ENCODE measurements at places on chromosomes 4 and X.

DNA sequence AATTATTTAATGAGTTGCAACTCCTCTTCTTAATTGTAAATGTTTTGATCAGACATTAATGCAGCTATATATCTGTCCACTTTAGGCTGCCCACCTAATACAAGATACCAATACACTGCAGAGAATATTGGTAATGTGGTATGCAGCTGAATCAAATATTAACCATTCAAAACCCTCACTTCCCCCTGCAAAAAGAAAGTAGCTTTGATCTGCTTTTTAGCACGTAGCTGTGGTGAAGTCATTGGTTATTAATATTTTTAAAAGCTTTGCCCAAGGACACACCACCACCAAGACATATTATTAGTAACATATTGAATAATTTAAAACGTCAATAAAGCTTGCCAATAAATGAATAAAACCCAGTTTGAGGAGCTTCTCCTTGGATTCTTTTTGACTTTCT, 28.6 kb upstream of the CYP2U1 start:
- no peak for DNase-seq

GRCh38 chrX:67543818-67544217, at the start of gene AR:
TSS of gene AR (plus strand) at chrX:67544021. CDS start at chrX:67545147, 1,126 bp downstream.
- DNase-seq: peak; percentile 77

DNA sequence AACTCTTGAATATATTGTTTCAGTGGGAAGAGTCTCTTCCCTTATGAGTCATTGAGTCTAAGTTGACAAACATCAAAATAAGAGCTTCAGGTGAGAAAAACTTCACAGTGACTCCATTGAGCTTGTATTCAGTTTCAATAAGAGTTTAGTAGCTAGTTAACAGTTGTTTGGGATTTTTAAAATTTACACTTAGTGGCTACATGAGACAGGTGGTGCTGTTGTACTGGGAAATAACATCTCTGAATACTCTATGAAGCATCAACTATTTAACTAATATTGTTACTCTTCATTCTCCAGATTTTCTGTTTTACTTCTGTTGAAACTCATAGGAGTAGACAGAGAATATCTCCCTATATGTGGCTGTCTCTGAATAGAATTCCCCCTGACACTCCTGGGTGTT, 1609.1 kb downstream of the C4orf33 start:
- DNase-seq: no peak

DNA sequence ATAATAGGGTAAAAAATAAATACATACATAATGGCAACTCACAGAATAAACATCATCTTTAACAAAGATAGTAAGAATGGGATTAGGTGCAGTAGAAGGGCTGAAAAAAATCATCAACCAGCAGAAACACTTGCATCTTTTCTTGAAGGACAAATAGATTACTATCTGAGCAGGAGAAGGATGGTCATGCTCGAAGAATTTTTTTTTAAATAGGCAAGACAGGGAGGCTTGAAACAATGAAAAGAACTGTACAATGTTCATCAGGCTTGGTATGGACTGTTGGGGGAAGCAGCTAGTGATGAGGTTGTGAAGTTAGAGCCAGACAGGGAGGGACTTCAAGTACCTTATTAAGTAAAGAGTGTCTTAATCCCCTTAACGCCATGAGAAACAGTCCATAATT, 167.4 kb upstream of the LDB2 start:
- DNase-seq: no peak

DNA sequence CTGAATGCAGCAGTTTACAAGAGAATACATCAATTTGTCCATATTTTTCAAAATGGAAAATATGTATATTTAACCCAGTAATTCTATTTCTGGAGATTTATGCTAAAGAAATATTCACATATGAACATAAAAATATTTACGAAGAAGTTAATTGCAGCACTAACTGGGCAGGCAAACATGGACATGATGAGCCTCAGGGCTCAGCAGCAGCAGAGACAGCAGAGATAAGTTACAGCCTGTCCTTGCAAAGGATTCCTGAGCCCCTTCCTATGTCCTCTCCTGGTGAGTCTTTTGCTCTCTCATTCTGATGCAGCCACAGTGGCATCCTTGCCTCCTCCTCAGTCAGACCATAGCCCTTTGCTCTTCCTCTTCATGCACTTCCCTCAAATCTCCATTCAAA, 680.6 kb upstream of the CPEB2 start:
- no peak for DNase-seq

GRCh38 chr4:14892563-14892962, 109.7 kb upstream of the CPEB2 start:
- DNase-seq: no peak

DNA sequence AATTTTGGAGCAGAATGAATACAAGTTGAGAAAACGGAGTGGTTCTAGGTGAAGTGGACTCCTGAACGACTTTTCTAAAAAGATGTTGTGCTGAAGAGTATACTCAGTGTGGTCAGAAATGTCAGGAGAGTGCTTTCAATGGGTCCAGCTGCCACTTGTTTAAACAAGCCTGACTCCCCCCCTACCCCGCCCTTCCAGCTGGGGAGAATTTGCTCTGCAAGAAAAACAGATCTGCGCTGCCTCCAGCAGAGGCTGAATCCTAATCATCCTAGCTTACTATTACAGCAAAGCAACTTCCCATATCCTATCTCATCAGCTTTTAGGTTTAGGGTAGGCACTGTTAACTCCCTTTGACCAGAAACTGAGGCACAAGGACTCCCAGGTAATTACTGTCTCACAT, 1.9 kb downstream of the MAP3K15 start:
- DNase-seq: no peak

DNA sequence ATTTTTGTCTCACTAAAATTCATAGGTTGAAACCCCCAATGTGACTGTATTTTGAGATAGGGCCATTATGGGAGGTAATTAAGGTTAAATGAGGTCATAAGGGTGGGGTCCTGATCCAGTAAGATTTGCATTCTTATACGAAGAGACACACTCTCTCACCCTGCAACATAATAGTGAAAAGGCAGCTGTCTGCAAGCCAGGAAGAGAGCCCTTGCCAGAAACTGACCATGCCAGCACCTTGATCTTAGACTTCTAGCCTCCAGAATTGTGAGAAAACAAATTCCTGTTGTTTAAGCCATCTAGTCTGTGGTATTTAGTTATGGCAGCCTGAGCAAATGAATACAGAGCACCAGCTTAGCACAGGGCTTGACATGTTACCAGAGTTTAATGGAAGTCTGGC, 17.5 kb upstream of the IGSF1 start:
- no peak for DNase-seq

DNA sequence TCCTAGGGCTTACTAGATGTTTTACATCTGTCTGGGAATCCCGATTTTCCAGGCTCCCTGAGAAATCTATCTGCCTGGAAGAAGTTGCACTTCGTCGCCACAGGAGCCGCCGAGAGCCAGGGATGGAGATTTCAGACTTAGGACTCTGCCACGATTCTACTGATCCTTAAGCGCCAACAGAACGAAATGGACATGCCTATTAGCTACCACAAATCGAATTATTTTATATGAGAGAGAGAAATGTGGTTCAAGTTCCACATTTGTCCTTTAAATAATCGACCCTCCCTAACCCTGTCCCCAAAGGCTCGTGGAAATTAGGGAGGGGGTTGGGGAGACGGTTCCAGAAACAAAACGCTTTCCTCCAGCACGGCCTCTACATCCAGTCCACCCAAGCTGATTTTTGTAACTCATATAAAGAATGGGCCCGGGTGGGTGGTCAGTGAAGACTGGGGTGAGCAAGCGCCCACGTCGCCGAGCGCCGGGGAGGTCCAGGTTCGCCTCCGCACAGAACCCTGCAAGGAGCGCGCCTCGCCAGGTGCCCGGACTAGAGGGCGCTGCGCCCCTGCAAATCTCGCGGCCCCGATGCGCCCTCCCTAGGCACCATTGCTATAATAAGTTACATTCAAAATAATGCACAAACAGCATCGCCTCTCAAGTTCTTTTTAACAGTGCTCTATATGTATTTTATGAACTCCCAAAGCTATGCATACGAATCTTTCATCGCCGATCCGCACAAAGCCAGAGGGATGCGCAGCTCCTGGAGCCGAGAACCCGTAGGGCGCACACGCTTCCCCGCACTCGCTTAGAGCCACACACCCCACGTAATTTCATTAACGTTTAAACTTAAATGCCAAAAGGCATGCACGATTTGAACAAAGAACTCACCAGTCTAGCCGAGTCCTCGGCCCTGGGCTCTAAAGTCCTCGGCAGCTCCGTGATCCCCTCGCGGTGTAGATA, 2.1 kb upstream of the FAT1 start:
- peak; percentile 85 for DNase-seq

DNA sequence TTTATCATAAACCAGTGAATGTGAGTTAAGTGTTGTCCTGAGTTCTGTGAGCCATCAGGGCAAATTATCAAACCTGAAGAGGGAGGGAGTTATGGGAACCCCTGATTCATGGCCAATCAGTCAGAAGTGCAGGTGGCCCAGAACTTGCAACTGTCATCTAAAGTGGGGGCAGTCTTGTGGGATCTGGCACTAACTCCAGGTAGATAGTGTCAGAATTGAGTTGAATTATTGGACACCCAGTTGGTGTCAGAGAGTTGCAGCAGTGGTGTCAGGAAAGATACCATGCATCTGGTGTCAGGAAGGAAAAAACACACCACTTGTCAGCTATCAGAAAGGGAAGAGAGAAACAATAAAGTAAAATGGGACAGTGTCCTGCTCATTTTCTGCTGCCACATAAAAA, 8.4 kb downstream of the CORIN start:
- DNase-seq: no peak

DNA sequence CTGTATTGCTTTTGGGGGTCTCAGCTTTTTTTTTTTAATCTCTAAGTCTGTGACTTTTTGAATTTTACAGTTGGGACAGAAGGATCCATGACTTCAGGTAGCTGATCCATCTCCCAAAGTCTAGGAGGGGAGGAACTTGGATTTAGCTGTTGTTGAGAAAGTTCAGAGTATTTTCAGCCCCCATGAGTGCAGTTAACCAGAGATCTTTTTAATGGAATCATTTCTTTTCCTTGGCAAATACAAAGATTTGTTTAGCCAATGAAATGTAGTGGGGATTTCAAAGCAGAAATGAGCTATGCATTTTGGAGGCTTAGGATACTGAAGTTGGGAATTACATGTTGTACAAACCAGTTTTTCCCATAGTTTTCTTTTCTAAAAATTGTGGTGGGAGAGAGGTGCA, 18.1 kb downstream of the FNIP2 start:
- DNase-seq: no peak

GRCh38 chr4:1249731-1250526, 999 bp upstream of the CTBP1 start:
- no peak for DNase-seq

DNA sequence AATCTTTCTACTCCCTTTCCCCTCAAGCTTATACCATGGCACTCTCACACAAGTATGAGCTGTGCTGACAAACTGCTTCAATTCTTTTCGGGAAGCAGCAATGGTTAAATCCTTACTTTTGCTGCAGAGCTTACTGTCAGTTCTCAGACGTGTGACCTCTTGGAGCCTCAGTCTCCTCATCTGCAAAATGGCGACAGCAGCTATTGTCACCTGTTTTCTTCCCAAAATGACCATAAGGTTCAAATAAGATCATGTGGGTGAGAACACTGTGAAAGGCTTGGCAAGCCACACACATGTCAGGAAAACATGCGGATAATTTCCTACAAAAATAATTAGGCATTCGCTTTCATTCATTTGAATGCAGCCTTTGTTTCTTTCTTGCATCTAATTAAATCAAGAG, 36.8 kb upstream of the IRF2 start:
- DNase-seq: no peak

- no peak for DNase-seq
These were observed 334.5 kb downstream of the GALNTL6 start for GRCh38 chr4:172147687-172148086.

DNA sequence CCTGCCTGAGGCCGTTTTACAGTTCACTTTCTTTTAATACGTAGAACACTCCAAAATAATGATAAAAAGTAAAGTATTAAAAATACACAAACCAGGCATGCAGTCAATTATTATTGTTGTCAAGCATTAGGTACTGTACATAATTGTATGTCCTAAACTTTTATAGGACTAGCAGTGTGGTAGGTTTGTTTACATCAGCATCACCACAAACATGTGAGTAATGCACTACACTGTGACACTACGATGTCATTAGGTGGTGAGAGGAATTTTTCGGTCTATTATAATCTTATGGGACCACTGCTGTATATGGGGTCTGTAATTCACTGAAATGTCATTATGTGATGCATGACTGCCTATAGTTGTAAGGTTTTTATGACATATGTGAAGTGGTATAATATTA, 149.5 kb upstream of the SH3RF1 start:
- DNase-seq: no peak

DNA sequence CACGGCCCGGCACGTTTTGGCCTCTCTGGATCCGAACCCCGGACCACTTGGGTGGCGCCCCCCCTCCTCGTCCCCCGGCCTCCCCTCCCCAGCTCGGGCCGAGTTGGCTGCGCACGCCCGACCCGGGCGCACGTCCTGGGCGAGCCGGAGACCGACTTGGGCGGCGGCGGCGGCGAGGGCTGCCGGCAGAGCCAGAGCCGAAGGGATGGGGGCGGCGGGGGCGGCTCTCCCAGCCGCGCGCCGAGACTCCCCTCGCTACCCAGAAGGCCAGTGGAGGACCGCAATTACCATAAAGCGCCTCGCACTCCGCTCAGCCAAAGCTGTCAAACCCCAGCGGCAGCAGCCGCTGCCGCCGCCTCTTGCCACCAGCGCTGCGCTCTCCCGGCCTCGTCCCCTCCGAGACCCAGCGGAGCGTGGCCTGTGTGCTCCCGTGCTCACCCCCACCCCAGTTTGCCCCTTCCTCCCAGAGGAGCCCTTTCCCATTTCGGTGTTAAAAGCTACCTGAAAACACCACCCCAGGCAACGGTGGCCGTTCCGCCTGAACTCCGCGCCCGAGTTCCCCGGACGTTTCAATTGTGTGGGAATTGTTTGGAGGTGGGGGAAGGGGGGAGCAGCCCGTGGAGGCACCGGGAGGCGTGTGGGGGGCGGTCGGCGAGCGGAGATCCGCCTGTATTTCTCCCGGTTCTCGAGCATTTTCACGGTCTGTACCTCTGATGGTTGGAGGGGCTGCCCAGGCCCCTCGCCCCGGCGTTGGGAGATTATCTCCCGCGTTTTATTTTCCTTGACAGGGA, 701 bp upstream of the BCOR start:
- peak; percentile 65 for DNase-seq

GRCh38 chr4:1235381-1236102, 13.4 kb downstream of the CTBP1 start:
- no peak for DNase-seq

DNA sequence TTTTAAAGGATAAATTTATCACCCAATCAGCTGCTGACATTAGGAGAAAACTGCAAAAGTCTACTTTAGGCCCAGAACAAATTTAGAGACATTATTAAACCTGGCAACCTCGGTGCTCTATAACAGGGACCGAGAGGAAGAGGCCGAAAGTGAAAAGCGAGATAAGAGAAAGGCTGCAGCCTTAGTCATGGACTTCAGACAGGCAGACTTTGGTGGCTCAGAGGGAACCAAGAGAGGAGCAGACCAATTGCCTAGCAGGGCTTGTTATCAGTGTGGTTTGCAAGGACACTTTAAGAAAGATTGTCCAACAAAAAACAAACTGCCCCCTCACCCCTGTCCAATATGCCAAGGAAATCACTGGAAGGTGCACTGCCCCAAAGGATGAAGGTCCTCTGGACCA, 12.8 kb upstream of the UGT2B10 start:
- no peak for DNase-seq

All from foreskin fibroblast (primary cell).